ENCODE measurements at places on chromosomes 3 and 15. TPM values are rescaled to one million over a fixed set of nuclear protein-coding genes. Genes with fewer than 3 reads are reported as not detected.

- H3K27ac ChIP-seq = no peak overlapping the region
- no peak for DNase-seq
- H3K4me1 ChIP-seq = no peaks in the 10 kb centered on the region
- no peak overlapping the region for H3K4me3 ChIP-seq
- H3K36me3 ChIP-seq = no peaks in the 10 kb centered on the region
- no peaks in the 10 kb centered on the region for H3K27me3 ChIP-seq
Measured at GRCh38 chr3:76646921-76647562, 392.9 kb upstream of the ROBO2 start.

DNA sequence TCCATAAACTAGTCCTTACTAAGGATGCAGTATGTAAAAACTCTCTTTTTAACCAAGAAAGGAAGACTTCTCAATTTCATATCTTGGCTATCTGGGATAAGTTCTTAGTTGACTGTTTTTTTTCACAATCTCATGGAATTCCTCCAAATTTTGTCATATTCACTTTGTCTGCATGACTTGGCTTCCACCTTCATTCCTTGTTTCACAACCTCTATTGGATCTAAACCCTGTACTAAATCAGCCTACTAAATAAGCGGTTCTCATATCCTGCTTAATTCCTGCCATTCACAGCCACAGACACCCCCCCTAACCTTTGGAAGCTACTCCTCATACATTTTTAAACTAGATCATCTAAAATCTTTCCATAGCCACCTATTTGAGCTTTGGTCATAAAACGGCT lies 370.6 kb upstream of the NAALADL2 start:
- H3K4me1 ChIP-seq = no peaks in the 10 kb centered on the region
- no peak overlapping the region for H3K4me3 ChIP-seq
- H3K27ac ChIP-seq = no peak overlapping the region
- DNase-seq = no peak

GRCh38 chr3:14458434-14459275 lies 56.2 kb downstream of the SLC6A6 start:
- H3K27me3 ChIP-seq = no peaks in the 10 kb centered on the region
- DNase-seq = no peak
- H3K4me1 ChIP-seq = no peaks in the 10 kb centered on the region
- H3K4me3 ChIP-seq = no peak overlapping the region
- H3K27ac ChIP-seq = no peak overlapping the region

DNA sequence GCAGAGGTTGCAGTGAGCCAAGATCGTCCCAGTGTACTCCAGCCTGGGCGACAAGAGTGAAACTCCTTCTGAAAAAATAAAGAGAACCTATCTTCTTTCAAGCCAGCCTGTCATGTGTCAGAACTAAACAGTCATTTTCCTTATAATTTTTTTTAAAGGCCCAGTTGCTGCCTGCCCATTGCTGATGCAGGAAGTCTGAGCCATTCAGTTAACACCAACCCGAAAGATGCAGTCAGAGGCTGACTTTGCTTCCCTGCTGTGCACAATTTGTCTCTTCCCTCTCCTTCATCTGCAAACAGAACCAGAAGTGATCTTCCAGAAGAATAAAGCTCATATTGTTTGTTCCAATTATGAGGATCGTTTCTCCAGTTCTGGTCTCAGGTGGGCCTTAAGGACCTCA lies 220.6 kb downstream of the SLCO3A1 start:
- H3K4me1 ChIP-seq = peaks cover 9% of the 10 kb centered on the region
- H3K27ac ChIP-seq = no peak overlapping the region
- H3K27me3 ChIP-seq = peaks cover 2% of the 10 kb centered on the region
- H3K4me3 ChIP-seq = no peak overlapping the region

DNA sequence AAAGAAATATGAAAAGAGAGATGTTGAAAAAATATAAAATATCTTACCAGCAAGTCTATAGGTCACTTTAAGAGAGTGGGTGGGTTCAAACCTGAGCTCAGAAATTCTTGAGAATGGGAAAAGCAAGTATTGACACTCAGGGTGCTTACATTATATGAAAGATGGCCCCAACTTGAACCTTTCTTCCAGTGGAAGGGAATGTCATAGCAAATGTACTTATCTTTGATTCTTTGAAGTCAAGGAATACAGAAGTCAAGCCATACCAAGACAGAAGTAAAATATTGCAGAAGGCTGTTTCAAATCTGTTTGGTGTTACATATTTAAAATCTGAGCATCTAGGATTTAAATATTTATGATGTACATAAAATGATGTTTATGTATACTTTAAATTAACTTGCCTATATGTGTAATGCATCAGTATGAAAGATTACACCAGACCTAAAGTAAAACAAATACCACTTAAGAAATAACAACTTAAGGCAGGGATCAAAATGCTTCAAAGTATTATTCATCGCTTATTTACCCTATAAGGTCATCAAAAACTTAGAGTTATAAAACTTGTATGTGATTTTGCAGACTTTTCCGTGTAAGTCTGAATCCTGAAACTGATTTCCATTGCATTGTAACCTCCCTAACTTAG lies 8.7 kb downstream of the MME start:
- H3K27ac ChIP-seq = no peak overlapping the region
- H3K4me3 ChIP-seq = no peak overlapping the region
- H3K4me1 ChIP-seq = peaks cover 3% of the 10 kb centered on the region
- H3K27me3 ChIP-seq = no peaks in the 10 kb centered on the region
- no peak for DNase-seq

DNA sequence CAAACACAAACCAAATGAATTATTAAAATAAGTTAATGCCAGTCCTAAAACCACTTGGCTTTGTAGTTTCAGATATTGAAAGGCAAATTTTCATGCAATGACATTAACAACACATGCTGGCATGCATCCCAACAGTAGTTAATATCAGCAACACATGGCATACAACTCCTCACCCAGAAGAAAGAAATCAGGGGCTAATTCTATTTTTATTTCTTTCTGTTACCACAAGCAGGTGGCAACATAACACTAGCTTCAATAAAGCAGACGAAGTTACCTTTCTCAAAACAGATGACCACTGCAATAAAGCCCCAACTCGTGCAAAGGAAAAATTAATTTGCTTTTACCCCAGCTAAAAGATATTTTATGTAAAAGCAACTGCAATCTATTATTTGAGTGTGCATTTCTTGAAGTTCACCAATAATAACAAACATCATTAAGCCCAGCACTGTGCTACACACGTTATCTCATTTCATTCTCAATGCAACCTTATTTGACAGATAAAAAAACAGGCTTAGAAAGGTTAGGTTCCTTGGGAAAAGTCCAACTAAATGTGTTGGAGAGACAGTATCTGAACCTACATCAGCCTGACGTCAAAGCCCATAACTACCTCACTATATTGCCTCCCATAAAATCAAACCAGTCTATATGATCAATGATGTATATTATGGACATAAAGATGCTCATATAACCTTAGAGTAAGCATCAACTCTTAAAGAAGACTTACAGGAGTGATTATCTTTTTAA lies 2.8 kb downstream of the TOP2B start:
- H3K4me3 ChIP-seq = no peak overlapping the region
- H3K4me1 ChIP-seq = peaks cover 67% of the 10 kb centered on the region
- no peaks in the 10 kb centered on the region for H3K36me3 ChIP-seq
- H3K27me3 ChIP-seq = no peaks in the 10 kb centered on the region
- no peak for DNase-seq
- no peak overlapping the region for H3K27ac ChIP-seq

DNA sequence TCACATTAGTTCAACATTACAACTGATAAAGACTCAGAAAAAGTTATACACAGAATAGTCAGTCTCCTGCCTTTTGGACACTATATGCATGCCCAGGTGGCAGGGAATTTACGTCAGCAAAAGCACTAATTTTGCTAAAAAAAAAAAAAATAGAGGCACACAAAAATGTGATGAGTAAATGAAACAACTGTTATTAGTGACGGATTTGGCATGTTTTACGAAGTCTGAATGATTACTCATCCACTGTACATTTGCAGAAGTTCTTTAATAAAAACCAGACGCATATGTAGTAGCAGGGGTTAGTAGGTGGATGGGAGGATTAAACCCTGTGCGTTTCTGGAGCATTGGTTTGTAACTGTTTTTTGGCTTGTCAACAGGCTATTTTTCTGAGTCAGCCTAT lies 99.0 kb downstream of the MITF start:
- H3K4me3 ChIP-seq = no peak overlapping the region
- no peaks in the 10 kb centered on the region for H3K4me1 ChIP-seq
- no peak overlapping the region for H3K27ac ChIP-seq
- H3K36me3 ChIP-seq = no peaks in the 10 kb centered on the region

DNA sequence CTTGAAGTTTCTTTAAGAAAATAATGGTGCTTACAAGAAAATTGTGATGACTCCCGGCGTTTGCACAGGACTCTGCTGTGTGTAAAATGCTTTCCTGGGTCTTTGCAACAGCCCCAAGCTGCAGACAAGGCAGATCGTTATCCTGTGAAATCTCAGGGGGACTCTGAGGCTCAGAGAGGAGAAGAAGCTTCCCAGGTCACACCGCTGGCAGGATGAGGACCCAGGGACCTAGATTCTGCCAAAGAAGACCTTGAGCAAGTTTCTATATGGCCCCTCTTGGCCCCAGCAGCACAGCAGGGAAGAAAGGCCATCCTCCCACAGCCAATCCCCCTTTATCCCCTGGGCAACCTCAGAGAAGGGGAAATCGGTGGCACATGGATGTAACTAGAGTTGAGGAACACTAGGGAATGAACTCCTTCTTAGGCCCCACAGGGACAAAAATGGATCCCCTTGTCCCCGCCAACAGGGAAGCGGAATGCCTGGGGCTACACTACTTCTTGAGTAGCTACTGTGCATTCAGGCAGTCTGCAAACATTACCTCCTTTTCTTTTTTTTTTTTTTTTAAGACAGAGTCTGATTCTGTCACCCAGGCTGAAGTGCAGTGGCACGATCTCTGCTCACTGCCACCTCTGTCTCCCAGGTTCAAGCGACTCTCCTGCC lies 72.8 kb downstream of the CPN2 start:
- H3K36me3 ChIP-seq = no peaks in the 10 kb centered on the region
- no peak overlapping the region for H3K4me3 ChIP-seq
- H3K4me1 ChIP-seq = no peaks in the 10 kb centered on the region
- peaks cover 12% of the 10 kb centered on the region for H3K27me3 ChIP-seq

DNA sequence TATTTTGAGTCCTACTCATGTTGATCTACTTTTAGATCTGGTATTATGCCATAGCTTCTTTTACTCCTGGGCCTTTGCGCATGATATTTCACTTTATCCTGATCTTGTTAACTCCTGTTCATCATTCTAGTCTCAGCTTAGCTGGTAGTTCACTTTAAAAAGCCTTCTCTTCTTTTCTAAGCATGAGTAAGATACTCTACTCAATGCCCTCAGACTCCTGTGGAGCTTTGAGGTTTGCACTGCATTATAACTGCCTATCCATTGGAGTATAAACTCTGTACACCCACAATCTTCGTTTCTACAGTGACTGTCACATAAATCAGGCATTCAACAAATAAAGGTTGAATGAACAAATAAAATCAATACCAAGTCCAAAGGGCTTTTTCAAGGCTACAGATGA lies 357.9 kb upstream of the KCNH8 start:
- H3K27ac ChIP-seq = no peak overlapping the region
- no peaks in the 10 kb centered on the region for H3K27me3 ChIP-seq
- no peak overlapping the region for H3K4me3 ChIP-seq
- no peaks in the 10 kb centered on the region for H3K4me1 ChIP-seq

DNA sequence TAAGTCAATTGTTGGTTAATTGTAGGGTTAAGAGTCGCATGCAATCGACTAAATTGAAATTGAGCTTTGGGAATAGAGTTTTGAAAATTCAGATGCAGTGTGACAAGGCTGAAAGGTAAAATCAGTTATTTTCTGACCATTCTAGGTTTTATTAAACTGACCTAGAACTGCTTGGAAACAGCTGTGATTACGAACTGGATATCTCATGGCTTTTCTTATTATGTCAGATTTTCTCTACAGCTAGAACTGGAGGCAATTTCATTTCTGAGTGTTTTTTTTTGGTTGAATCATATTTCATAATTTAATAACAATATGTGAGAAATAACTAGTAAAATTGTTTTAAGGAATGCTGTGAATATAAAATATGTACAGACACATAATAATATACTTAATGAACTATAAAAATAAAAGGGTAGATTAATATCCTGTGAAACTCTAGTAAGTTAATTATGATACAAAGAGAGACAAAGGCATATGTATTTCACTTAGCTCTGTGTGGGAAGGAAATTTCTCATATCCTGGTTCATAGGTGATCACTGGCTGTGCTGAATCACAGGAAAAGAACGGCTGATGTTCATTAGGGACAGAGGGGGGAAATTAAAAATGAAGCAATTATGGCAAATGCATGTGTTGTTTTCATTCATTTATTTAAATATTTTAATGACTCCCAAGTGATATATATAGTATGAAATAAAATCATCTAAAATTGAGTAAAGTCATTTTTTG lies 403.2 kb downstream of the ZIC1 start:
- DNase-seq = no peak
- no peaks in the 10 kb centered on the region for H3K4me1 ChIP-seq
- no peaks in the 10 kb centered on the region for H3K36me3 ChIP-seq
- no peak overlapping the region for H3K27ac ChIP-seq

DNA sequence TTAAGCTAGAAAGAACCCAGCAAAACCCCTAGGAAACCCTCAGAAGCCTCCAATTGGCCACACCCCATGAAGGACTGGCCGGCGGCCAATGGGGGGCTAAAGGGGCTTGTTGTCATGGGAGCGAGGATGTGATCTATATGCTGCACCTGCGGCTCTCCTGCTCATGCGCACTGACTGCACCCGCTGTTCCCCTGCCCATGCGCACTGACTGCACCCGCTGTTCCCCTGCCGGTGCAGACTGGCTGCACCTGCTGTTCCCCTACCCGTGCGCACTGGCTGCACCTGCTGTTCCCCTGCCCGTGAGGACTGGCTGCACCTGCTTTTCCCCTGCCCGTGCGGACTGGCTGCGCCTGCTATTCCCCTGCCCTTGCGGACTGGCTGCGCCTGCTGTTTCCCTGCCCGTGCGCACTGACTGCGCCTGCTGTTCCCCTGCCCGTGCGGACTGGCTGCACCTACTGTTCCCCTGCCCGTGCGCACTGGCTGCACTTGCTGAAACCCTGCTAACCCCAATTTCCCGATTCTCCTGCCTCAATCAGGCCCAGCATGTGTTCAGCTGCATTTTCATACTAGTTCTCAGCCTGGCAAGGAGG lies 16.8 kb upstream of the MCCC1 start:
- peaks cover 36% of the 10 kb centered on the region for H3K4me1 ChIP-seq
- peak overlapping the region; percentile 24 for H3K4me3 ChIP-seq
- peaks cover 24% of the 10 kb centered on the region for H3K27me3 ChIP-seq

DNA sequence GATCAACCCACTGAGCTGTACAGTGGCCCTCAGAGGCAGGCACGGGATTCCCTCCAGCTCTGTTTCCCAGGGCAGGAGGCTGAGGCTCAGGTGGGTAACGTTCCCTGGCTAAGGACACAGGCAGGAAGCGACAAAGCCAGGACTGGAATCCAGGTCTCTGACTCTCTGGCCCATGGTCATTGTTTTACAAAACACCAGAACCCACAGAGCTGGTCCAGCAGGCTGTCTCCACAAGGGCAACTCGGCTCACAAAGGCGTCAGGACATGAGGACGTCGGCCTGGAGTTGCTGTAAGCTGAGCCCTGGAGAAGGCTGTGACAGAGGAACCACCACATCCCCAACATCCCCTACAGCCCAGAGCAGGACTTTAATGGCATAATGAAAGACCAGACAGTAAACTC lies 30.7 kb downstream of the NUP210 start:
- no peaks in the 10 kb centered on the region for H3K27me3 ChIP-seq
- peaks cover 97% of the 10 kb centered on the region for H3K36me3 ChIP-seq
- no peak for DNase-seq

Gene THBS1
- polyA plus RNA-seq = 0.42 TPM

Data from B cell (primary cell).